Esophagus squamous epithelium (tissue), 5 donors: ENCODE measurements at places on chromosomes 11 and 22.

- no peak for DNase-seq
Observed at GRCh38 chr11:11668274-11668673, 46.5 kb upstream of the GALNT18 start.

DNA sequence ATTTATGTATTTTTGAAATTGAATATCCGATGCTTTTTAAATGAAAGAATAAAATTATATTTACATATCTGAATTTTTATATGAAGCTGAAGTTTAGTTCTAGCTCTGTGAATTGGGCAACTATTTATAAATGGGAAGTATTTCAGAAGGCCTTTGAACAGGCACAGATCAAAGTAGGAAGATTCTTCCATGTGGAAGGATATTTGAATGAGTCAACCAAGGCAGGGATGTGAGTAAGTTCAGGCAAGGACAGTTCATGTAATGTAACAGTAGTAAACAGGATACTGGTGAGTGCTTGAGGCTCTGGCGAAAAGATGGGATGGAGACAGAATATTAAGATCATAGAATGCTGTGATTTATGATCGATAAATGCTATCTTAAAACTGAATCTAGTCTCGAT is 417.8 kb upstream of the CCDC179 start:
- DNase-seq = no peak

GRCh38 chr22:36816636-36817524 is at the start of gene PVALB:
Gene PVALB, minus strand, starts transcription at chr22:36817035. Its CDS starts 30 bp downstream, at chr22:36817005.
- no peak for DNase-seq

- peak; percentile 61 for DNase-seq
Observed at GRCh38 chr11:65386307-65387140, at the start of gene FRMD8. Gene FRMD8, plus strand, starts transcription at chr11:65386637. Its CDS starts 400 bp downstream, at chr11:65387037.

DNA sequence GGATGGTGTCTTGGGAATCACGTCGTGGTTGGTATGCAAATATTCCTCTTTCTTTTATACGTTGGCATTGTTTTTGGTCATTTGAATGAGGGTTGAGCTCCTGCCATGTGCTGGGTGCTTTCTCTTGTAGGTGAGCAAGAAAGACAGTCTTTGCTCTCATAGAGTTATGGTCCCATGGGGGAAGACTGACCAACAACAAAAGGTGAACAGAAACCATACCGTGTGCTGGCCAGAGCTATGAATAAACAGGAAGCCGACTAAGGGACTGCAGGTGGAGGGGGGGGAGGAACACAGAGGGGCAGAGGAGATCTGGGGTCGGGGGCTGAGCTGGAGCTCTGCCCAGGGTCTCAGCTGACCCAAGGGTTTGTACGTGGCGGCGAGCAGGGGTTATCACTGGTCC is 245.3 kb downstream of the CTTN start:
- no peak for DNase-seq
